ENCODE measurements at places on chromosomes 4 and X.

DNA sequence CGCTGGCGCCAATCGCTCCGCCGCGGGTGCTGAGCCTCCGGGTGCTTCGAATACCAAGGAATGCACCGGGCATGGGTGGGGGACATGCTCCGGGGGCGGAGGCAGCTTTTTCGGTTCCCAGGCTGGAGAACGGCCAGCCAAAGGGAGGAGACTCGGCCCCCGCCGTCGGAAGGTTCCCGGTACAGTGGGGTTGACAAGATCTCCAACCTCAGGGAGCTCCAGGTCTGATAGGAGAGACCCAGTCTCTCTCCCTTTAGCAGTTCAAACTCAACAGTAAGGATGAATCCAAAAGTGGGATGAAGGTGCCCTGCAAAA lies 29.1 kb upstream of the BCORL1 start:
- no peaks in the 10 kb centered on the region for H3K36me3 ChIP-seq
- DNase-seq, result no peak
- H3K27ac ChIP-seq, result peak overlapping the region; percentile 21
- H3K27me3 ChIP-seq, result no peaks in the 10 kb centered on the region

- H3K4me3 ChIP-seq, result no peak overlapping the region
- no peaks in the 10 kb centered on the region for H3K27me3 ChIP-seq
- no peaks in the 10 kb centered on the region for H3K4me1 ChIP-seq
- H3K36me3 ChIP-seq, result no peaks in the 10 kb centered on the region
- DNase-seq, result no peak
Observed at GRCh38 chr4:111934314-111934713, 210.9 kb upstream of the FAM241A start.

- peaks cover 6% of the 10 kb centered on the region for H3K36me3 ChIP-seq
- peaks cover 8% of the 10 kb centered on the region for H3K4me1 ChIP-seq
- DNase-seq, result no peak
- no peak overlapping the region for H3K27ac ChIP-seq
- H3K27me3 ChIP-seq, result no peaks in the 10 kb centered on the region
Observed at GRCh38 chrX:72280321-72280845, 3.3 kb upstream of the RPS4X start.

- DNase-seq, result no peak
- H3K4me3 ChIP-seq, result no peak overlapping the region
- H3K27ac ChIP-seq, result no peak overlapping the region
Observed at GRCh38 chr4:31923634-31924033, 1203.5 kb downstream of the PCDH7 start.

DNA sequence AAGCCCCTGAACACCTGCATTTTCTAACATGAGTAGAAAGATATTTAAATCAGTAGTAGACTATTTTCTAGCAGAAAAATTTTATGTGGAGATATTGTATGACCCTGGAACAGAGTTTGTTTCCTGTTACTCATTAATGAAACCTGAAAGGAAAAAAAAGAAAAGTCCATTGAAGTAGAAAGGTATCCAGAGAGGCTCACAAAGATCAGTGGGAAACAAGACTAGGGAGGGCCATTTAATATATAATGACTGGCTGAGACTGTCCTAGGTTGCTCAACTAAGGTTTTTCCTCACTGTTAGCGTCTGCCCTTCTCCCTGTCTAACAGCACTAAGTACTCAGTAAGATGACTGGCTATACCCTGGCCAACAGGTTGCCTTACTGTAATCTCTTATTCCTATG lies 788.6 kb downstream of the GLUD2 start:
- no peak for DNase-seq
- H3K4me3 ChIP-seq, result no peak overlapping the region
- no peaks in the 10 kb centered on the region for H3K36me3 ChIP-seq
- H3K27me3 ChIP-seq, result no peaks in the 10 kb centered on the region

DNA sequence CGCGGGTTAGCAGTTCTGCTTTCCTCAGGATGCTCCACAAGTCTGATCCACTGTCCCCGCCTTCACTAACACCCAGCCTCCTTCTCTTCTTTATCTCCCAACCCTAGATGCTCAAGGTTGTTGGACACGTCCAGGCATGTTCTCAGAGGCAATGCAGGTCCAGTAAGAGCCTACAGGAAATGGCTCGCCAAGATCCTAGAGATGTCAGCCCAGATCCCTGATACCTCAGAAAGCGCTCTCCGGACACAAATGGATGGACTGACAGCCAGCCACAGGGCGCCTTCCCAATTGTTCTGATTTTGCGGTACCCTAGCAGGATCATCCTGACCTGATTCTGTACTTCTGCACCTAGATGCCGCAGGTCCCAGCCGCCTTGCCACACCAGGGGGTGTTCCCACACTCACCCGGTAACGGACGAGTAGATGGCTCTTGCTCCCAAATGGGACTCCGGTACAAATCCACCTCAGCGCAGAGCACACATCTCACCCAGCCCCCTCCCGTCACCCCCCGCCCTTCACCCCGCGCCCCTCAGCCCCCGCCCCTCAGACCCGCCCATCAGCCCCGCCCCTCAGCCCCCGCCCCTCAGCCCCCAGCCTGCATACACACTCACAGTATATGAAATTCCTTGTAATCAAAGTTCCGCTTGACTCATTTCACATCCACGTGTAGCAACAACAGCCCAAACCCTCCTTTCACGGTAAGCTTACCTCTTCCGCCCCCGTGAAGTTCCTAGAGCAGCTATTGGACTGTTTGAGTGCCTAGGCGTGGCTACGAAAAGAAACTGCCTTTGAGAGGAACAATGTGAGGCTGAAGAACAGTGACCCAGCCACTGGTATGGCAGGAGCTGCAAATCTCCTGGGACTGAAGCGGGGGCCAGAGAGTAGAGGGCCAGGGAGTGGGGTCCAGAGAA lies at the start of gene EDA2R:
Gene EDA2R, minus strand, starts transcription at position 488 of the 910 bp plus-strand sequence. CDS start 23,058 bp downstream, outside the sequence.
- no peaks in the 10 kb centered on the region for H3K27me3 ChIP-seq
- peak within 1 kb of the TSS; percentile 33 for H3K4me3 ChIP-seq
- no peaks in the 10 kb centered on the region for H3K36me3 ChIP-seq

DNA sequence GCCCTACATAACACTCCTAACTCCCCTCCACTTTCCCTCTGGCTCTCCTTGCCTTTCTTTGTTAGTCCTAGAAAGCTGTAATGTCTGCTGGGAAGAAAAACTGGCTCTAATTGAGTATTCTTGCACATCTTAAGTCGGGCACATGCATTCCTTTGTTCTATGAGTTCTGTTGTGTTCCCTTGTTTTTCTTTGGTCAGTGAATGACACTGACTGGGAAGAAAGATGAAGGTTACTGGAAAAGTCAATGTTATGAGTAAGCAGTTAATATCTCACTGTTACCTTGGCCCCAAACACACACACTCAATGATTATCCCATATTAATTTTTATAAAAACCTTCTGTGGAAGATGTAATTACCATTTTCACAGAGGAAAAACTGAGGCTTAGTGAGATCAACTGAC lies 215.9 kb downstream of the SOWAHB start:
- H3K4me1 ChIP-seq, result no peaks in the 10 kb centered on the region
- peaks cover under 1% of the 10 kb centered on the region for H3K27me3 ChIP-seq
- no peak for DNase-seq
- H3K27ac ChIP-seq, result no peak overlapping the region
- no peak overlapping the region for H3K4me3 ChIP-seq
- no peaks in the 10 kb centered on the region for H3K36me3 ChIP-seq

DNA sequence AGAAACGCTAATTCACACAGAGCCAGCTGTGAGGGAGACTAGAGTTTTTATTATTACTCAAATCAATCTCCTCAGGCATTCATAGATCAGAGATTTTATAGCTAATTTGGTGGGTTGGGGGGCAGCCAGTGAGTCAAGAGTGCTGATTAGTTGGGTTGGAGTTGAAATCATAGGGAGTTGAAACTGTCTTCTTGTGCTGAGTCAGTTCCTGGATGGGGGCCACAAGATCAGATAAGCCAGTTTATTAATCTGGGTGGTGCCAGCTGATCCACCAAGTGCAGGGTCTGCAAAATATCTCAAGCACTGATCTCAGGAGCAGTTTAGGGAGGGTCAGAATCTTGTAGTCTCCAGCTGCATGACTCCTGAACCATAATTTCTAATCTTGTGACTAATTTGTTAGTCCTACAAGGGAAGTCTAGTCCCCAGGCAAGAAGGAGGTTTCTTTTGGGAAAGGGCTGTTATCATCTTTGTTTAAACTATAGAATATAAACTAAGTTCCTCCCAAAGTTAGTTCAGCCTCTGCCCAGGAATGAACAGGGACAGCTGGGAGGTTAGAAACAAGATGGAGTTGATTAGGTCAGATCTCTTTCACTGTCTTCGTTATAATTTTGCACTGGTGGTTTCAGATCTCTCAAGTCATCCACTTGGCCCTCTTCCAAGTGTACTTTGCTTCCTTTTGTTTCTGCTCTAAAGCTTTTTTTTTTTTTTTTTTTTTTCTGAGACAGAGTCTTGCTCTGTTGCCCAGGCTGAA lies 5.4 kb upstream of the NAA11 start:
- H3K4me3 ChIP-seq, result no peak overlapping the region
- DNase-seq, result no peak
- no peaks in the 10 kb centered on the region for H3K36me3 ChIP-seq
- H3K27me3 ChIP-seq, result no peaks in the 10 kb centered on the region
- no peaks in the 10 kb centered on the region for H3K4me1 ChIP-seq
- H3K27ac ChIP-seq, result no peak overlapping the region

DNA sequence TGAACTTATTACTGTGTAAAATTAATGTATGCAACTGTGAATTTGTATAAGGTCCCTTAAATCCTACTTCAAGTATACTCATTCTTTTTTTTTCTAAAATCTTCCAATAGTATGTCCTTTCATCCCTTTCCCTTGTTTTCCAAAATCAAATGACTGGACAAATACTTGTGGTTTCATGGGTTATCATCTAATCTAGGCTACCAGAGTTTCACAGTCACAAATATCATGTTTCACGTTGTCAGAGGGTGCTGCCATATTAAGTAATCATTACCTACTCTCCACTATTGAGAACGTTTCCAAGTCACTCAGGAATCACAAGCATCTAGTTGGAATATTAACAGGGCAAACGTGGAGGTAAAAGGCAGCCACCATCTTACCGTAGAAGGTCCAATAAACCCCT lies 1235.0 kb upstream of the TENM3 start:
- no peaks in the 10 kb centered on the region for H3K36me3 ChIP-seq
- no peaks in the 10 kb centered on the region for H3K4me1 ChIP-seq
- H3K27ac ChIP-seq, result no peak overlapping the region
- H3K4me3 ChIP-seq, result no peak overlapping the region
- DNase-seq, result no peak

DNA sequence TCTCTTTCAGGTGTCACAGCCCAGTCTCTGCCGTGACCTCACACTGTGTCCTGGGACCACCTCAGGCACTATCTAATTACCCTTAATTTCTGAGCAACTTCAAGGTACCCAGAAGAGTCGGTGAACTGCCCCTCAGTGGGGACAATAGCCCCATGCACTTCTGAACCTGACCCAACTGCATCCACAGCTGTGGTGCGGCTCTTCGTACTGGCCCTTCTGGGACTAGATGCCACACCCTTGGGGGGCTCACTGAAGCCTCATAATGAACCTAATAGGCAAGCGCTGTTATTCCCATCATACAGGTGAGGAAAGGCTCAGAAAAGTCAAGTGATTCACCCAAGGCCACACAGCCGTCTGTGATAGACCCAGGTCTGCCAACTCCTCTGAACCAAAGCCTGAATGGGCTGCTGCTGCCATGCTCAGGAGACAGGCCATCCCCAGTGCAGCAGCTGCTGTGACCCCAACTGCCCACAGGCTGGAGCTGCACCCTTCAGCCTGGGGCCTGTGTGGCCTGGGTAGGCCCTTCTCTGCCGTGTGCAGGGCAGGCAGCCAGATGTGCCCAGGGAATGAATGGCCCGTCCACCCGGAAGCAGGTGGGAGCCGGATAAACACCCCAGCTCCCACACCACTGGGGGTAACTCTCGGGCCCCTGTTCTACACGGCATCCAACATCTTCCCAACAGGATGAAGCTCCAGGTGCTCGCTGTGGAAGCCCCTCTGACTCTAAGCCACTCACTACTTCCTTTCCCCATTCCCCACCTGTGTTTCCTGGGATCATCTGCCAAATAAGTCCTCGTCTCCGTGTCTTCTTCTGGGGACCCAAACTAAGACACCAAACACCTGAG lies 35.9 kb downstream of the HMX1 start:
- H3K27me3 ChIP-seq, result no peaks in the 10 kb centered on the region
- no peak for DNase-seq
- no peaks in the 10 kb centered on the region for H3K36me3 ChIP-seq
- H3K4me1 ChIP-seq, result no peaks in the 10 kb centered on the region
- no peak overlapping the region for H3K27ac ChIP-seq

GRCh38 chr4:155757745-155758265 lies 1.0 kb upstream of the GUCY1B1 start:
- no peak overlapping the region for H3K27ac ChIP-seq
- DNase-seq, result no peak
- peaks cover 12% of the 10 kb centered on the region for H3K4me1 ChIP-seq
- no peak overlapping the region for H3K4me3 ChIP-seq
- peaks cover 12% of the 10 kb centered on the region for H3K27me3 ChIP-seq

- peak overlapping the region; percentile 48 for H3K4me3 ChIP-seq
- H3K27me3 ChIP-seq, result peaks cover 12% of the 10 kb centered on the region
- no peak overlapping the region for H3K27ac ChIP-seq
- no peaks in the 10 kb centered on the region for H3K36me3 ChIP-seq
Observed at GRCh38 chr4:155759372-155760252, 791 bp downstream of the GUCY1B1 start.

GRCh38 chrX:7485061-7485460 lies 337.1 kb upstream of the PUDP start:
- H3K4me3 ChIP-seq, result no peak overlapping the region
- H3K4me1 ChIP-seq, result no peaks in the 10 kb centered on the region
- no peak overlapping the region for H3K27ac ChIP-seq
- H3K36me3 ChIP-seq, result no peaks in the 10 kb centered on the region

DNA sequence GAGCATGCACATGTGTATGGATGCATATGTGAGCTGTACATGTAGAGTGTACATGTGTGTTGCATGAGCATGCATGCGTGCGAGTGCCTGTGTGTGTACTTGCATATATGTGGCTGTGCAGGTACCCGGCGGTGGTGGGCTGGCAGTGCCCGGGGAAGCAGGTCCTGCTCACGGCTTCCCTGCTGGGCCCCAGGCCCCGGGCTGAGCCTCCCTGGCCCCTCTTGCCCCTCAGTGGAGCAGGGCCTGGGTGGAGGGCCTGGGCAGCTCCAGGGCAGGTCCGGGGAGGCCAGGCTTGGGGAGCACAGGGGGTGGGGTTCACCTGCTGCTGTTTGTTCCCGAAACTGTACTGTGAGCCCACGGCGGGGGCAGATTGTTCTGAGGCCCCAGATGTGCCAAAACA lies 9.4 kb downstream of the NAT8L start:
- no peaks in the 10 kb centered on the region for H3K27me3 ChIP-seq
- H3K4me3 ChIP-seq, result no peak overlapping the region
- DNase-seq, result no peak
- no peaks in the 10 kb centered on the region for H3K4me1 ChIP-seq
- no peaks in the 10 kb centered on the region for H3K36me3 ChIP-seq

GRCh38 chr4:15913631-15913970 lies 24.9 kb downstream of the FGFBP1 start:
- H3K4me3 ChIP-seq, result no peak overlapping the region
- no peak for DNase-seq
- H3K27me3 ChIP-seq, result peaks cover 1% of the 10 kb centered on the region
- H3K27ac ChIP-seq, result no peak overlapping the region
- H3K4me1 ChIP-seq, result no peaks in the 10 kb centered on the region

All from CD4-positive, alpha-beta T cell (primary cell).